ENCODE measurements at places on chromosomes 1 and 21.

DNA sequence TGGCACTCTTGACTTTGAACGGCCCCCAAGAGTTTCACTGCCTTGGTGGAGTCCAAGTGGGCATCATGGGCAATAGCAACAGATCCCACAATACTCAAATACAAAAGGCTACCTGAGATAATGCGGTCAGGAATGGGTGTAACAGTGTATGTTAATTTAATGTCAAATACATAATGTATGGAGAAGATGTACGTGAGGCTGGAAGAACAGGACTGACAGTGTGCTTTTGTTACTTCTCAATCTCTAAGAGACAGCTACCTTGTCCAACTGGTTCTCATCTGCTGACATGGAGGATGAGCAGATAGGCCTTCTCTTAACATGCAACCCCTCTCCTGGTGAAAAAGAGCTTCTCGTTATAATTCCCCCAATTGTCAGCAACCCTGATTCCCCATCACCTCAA lies 167.2 kb downstream of the APP start:
- DNase-seq: no peak

GRCh38 chr1:198934901-198935305 lies 296.1 kb downstream of the PTPRC start:
- DNase-seq: no peak

GRCh38 chr1:201022493-201022819 lies 1.1 kb downstream of the KIF21B start:
- DNase-seq: no peak

GRCh38 chr1:236850077-236850979 lies 55.2 kb downstream of the MTR start:
- no peak for DNase-seq

DNA sequence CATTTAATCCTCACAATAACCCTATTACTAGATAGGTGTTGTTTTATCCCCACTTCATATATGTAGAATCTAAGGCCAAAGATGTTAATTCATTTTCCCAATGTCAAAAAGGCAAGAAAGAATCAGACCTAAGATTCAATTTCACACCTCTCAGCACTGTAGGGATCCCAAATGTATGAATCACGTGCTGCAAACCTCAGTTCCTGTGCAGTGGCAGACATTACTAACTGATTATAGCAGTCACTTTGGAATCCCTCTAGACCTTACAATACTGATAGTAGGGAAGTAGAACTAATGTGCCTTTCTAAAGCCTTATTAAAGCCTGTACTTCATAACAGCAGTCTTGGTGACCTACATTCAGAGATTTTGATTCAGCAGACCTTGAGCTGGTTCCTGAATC lies 2.3 kb downstream of the C1orf87 start:
- DNase-seq: no peak

GRCh38 chr1:157139052-157139715 lies 989 bp upstream of the ETV3 start:
- no peak for DNase-seq

DNA sequence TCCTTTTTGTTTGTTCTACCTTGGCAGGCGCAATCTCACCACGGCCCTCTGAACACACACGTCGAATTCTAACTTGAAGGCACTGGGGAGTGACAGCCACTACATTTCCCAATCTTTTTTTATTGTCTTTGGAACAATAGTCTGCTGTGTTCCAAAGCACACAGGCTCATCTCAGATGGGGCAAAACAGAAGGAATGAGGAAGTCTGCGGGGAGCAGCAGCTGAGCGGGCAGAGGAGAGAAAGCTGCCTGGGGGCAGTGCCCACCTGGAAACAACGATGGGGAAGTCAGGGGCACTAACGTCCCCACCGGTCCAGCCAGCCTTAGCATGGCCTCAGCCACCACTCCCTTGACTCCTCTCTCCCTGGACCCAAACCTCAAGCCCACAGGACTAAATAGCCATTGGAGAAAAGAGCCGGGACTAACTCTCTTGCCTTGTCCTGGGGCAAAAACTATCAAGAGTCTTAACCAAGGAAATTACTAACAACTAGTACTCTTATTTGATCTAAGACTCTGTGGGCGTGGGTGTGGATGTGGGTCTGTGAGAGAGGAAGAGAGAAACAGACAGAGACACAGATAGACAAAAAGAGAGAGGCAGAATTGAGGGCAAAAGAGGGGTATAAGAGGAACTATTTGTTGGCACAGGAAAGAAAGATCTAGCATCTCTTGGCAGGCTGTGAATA lies 34.2 kb downstream of the SYF2 start:
- DNase-seq: no peak

GRCh38 chr1:79852004-79852403 lies 845.5 kb upstream of the ADGRL4 start:
- no peak for DNase-seq

- no peak for DNase-seq
Observed at GRCh38 chr1:227544067-227545050, 19.0 kb upstream of the ZNF678 start.

GRCh38 chr1:182806015-182806678 lies 16.6 kb downstream of the NPL start:
- no peak for DNase-seq

- DNase-seq: no peak
Observed at GRCh38 chr1:38433084-38433722, 386.6 kb upstream of the POU3F1 start.

DNA sequence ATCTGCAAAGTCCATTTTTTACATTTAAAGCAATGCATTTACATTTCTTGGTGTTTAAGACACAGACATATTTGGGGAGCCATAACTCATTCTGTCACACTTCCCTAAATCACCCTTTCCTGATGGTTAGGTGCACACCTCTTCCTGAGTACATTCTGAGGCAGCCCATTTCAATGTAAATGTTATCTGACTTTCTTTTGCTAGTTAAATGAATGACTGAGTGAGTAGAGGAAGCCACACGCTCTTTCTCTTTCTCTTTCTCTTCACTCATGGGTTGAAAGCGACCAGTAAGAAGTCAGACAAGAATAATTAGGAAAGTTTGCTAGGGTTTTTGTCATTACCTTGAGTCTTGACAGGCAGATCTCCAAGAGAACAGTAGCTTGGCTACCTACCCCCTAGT lies 143.1 kb downstream of the S1PR1 start:
- DNase-seq: no peak

DNA sequence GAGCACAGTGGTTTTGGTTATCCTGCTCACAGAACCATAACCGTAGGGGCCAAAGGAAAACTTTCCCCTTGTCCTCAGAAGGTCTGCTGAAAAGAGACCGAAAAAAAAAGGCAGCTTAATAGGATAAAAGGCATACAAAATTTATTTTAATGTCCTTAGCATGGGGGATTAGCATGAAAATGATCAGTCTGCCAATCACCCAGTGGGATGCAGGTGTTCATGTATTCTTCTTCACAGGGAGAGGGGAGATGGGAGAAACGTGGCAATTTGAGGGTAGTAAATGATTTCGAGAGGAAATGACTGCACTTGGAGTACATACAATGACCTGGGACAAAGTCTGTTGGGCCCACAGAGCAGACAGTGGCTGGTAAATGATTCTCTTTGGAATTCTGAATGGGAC lies 194.0 kb downstream of the AJAP1 start:
- DNase-seq: no peak

- no peak for DNase-seq
Observed at GRCh38 chr1:110083866-110084226, 13.4 kb upstream of the ALX3 start.

DNA sequence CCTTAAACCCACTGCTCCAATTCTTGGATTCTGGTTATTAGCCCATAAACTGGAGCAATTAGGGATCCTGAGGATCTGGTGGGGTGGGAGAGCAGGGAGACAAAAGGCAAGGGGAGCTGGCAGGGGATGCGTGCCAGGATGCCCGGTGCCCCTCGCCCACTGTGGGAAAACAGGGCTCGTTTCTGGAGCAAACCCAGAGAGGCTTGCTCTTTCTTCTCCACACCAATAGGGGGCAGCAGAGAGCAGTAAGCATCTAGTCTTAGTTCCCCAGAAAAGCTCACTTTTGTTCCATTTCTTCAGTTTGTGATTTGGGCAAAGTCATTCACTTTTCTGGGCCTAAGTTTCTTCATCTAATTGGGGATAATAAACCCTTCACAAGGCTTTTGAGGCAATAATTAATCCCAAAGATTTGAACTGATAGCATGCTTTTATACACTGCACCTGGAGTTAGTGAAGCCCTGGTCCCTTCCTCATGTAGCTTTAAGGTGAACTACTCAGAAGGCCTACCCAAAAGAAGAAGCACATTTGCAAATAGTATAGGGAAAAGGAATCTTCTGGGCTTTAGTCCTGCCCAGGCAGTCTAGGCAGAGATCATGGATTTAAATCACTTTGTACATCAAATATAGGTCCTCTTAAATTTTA lies 160.6 kb upstream of the USP24 start:
- DNase-seq: peak; percentile 53

DNA sequence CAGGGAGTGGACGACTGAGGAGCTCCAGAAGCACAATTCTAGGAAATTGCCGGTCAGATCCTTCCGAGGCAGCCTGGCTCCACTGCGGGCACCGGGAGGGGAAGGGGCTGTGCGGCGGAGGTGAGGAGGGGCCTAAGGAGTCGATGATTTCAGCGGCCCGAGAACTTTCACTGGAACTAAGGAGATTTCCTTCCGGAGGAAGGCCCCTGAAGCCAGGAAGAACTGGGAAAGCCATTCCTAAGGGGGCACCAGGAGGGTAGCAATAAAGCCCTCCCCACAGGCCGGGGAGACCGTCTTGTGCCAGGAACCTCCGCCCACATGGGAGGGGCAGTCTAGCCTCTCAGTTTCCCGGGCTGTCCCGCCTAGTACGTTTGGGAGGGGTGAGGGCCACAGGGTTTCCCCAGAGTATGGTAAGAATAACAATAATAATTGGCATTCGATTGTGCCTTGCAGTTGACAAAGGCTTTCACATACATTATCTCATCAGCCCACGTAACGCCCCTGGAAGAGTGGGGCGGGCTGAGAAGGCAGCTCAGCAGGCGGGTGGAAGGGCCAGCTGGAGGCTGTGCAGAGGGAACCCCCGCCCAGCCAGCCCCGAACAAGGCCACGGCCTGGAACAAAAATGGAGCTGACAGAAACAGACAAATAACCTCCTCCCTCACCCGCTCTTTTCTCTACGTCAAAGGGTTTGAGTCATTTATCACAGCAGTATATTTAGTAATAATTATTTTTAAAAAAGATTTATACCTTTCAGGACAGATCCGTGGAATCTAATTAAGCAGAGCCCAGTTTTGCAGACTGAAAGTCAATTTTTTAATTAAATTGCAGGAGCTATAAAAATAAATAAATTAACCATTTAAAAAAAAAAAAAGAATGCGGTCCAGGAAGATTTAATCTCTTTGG lies 19.8 kb downstream of the NPR1 start:
- DNase-seq: no peak

DNA sequence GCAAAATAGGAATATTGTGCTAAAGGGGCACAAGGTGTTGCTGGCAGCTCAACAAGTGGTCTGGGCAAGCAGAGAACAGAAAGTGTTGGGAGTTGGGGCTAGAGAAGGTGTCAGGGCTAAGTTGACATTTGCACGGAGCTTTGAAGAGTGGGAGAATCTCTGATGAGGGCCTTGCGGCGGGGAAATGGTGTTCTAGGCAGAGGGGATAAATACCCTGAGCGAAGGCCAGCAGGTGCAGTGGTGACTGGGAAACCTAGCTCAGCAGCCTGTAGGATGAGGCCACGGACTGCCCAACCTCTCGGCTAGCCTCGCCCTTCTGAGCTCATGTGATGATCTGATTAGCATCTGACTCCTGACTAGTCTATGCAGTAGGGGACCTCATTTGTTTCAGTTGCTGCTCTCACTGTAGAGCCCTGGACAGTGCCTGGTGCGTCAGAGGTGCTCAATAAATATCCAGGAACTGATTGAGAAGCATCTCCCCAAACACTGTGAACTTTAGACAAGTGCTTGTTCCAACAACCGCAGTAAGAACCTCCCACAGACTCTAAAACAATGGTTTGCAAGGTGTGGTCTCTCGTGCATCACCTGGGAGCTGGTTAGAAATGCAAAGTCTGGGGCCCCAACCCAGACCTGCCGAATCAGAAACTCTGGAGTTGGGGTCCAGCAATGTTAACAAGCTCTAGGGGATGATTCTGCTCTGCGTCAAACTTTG lies 1.0 kb upstream of the FOXO6 start:
- DNase-seq: no peak

DNA sequence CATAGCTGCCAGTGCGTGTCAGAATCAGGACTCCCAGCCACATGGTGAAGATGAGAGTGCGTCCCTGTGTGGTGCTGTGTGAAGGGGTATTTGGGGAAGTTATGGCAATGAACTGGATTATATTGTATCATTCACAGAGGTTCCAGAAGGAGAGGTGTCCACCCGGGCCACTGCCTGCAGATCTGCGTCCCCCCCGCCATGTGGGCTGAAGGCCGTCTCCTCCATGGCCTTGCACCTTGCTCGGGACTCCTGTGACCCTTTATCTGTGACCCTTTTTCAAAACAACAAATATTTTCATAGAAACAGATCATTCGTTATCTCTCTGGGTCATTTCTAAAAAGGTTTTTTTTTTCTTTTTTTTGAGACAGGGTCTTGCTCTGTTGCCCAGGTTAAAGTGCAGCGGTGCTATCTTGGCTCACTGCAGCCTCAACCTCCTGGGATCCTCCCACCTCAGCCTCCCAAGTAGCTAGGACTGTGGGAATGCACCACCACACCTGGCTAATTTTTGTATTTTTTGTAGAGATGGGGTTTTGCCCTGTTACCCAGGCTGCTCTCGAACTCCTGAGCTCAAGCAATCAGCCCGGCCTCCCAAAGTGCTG lies 120.2 kb upstream of the ERRFI1 start:
- DNase-seq: no peak

- DNase-seq: no peak
Observed at GRCh38 chr1:90561103-90561783, 155.9 kb downstream of the BARHL2 start.

DNA sequence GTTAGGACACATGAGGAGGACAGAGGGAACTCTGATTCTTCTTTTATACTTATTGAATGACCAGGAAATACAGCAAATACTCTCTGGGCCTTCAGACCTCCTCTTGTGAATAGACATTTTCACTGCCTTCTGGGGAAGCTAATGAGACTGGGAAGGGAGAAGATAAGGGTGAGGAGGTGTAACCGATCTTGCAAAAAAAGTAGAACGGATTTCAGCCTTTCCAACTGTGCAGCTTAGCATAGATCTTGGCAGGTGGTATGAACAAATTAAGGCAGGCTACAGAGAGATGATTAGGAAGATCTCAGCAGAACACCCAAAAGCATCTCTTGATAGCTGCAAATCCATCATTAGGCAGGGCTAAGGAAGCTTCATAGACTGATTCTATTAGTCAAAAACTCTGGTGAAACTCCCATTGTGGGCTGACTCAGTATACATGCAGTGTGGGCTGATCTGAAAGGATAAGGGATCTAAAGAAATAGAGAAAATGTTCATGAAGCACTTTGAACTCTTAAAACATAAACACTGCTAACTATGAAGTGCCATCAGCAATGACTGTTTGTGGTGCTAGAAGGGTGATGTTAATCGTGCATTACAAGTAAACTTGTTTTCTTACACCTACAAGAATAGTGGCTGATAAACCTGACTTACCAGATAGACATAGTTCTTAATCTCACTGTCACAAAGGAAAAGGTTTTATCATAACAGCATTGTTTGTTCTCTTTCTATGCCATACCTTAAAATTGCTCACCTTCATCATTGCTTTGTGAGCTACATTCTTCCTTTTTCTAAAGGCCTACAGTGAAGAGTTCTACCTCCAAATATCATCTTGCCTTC lies 85.5 kb upstream of the PALMD start:
- DNase-seq: no peak

All from inflammatory macrophage (primary cell).